ENCODE measurements at places on chromosomes 16 and 17.

DNA sequence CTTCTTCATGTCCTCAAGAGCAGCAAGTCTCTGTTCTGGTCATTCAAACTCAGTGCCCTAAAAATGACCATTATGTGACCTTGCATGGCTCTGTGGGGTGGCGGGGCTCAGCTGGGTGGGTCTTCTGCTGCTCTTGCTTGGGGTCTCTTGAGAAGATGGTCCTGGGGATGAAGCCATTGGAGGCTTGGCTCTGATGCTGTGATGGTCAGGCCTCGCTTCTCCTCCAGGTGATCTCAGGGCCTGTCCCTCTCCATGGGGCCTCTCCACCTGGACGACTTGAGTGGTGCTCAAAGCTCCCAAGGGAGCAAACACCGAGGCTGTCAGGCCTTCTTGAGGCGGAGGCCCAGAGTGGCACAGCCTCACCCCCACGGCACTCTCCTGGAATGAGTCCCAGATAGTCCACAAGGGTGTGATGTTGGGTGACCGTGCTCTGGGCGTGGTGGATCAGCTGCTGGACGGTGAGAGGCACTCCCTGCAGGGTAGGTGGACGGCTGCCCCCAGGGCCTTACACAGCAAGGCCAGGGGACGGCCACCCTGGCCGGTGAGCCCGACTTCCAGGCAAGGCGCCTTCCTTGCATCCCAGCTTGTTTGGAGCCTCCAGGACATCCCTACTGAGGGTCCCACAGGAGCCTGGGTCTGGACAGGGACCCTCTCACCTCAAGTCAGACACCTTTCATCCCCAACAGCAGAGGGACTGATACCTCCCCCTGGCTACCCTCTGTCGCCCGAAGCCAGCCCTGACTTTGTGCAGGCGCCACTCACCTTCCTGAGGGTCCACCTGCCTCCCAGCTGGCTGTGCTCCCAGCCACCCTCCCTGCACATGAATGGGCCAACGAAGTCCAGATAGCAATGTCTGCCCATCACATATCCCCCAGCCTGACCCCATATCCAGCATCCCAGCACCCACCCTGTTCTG lies 48.7 kb downstream of the USP22 start:
- no peak for DNase-seq

DNA sequence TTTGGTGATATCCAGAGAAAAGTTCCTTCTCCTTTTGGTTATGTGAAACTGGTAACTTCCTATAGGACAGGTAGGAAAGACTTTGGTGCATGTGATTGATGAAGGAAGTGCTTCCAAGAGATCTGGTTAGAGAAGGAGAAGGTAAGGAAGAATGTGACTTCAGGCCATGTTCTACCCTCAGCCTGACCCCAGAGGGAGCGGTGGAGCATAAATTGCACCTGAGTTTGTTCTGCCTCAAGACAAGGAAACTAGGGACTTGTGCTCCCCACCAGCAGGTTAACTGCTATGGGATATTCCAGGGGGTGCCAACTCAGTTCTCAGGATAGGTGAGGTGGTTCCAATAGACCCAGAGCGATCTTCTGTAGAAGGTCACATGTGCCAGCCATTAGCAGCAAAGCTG lies 299.3 kb upstream of the XYLT1 start:
- no peak for DNase-seq

- no peak for DNase-seq
Observed at GRCh38 chr16:1469693-1470201, 5.1 kb downstream of the CLCN7 start.

GRCh38 chr16:2151188-2152091 lies 3.0 kb downstream of the RAB26 start:
- DNase-seq = no peak

- DNase-seq = peak; percentile 7
Observed at GRCh38 chr16:64089697-64090096, 1032.2 kb downstream of the CDH11 start.

- no peak for DNase-seq
Observed at GRCh38 chr17:29107084-29107483, 64.1 kb downstream of the PIPOX start.

GRCh38 chr17:67162771-67163170 lies 82.2 kb downstream of the HELZ start:
- no peak for DNase-seq

DNA sequence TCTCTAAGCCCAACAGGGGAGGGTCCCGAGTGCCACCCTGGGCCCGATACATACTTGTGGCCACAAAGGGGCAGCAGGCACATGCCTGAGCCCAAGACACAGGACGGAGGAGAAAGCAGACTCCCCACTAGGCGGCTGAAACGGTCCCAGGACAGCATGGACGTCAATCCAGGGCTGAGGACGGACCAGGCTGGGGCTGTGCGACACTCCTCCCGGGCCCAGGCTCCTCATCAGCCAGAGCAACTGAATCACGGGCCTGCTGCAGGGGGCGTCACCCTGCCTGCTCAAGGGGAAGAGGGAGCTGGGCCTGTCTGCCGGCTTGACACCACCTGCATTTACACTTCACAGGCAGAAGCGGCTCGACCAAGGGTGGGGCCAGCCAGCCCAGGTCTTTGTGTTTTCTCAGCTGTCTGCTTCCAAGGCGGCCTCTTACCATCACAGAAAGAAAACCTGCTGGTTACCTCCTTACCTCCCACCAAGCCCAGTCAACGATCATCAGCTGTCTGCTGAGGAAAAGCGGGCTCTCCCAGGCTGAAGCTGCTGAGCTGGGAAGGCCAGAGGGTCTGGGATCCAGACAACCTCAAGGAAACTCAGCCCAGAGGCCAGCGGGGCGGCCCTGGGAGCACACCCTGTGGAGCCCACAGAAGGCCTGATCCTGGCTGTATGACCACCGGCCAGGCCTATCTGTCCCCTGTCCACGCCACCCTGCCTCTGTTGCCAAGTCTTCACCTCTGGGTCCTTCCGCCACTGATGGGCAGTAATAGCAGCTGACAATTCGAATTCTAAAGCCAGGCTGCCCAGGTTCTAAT lies 26.4 kb downstream of the KIFC3 start:
- DNase-seq = no peak

DNA sequence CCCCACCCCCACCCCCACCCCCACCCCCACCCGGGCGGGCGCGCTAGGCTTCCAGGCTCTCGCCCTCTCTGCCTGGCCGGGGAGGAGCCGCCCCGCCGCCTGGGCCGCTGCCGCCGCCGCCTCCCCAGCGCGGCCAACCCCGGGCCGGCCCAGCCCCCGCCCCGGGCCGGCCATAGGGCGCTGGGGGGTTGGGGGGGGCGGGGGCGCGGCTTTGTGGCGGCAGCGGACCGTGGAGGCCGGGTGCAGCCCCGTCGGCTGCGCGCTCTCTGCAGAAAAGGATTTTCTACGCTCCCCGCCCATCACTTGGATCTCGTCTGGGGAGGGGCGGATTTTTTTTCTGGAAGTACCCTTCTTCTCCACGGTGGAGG lies 230.9 kb downstream of the MRTFB start:
- no peak for DNase-seq

- no peak for DNase-seq
Observed at GRCh38 chr17:77610972-77611521, 347.5 kb upstream of the TNRC6C start.

GRCh38 chr16:80996688-80997138 lies 10.0 kb downstream of the CMC2 start:
- no peak for DNase-seq

GRCh38 chr17:16158714-16159113 lies 56.6 kb downstream of the NCOR1 start:
- DNase-seq = no peak

GRCh38 chr17:80348551-80349150 lies 66.3 kb upstream of the ENDOV start:
- no peak for DNase-seq

DNA sequence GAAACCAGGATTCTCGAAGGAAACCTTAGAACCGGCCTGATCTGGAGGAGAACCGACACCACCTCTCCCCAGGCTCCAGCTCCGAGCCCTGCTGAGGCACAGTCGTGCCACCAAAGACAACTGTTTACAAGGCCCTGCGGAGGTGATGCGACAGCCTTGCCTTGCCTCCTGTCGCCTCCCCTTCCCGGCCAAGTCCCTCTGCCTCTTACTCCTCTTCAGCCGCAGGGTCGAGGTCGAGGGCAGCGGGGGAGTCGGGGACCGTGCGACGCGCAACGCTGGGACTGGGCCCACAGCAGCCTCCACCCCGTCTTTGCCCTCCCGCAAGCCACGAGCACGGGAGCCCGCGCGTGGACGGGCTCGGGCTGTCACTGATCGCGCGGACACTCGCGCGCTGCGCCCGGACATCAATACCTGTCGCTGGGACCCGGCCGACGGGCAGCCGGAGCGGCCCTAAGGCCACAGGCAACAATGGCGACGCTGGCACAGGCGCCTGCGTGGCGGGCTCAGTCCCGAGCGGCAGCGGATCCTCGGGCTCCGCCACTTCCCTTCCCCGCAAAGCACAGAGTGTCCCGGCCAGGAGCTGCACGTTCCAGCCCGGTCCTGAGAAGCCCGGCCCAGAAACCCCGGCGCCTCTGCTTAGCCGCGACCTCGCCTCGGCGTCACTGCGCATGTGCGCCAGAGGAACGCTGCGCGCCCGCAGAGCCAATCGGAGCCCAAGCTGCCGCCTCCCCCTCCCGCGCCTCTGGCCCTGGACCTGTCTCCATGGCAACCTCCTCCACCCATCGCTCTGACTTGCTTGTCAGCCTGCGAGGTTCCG lies at the start of gene ZNF287:
Gene ZNF287, minus strand, starts transcription at position 664 of the 817 bp plus-strand sequence. CDS start 1,473 bp downstream, outside the sequence.
- DNase-seq = peak; percentile 84

DNA sequence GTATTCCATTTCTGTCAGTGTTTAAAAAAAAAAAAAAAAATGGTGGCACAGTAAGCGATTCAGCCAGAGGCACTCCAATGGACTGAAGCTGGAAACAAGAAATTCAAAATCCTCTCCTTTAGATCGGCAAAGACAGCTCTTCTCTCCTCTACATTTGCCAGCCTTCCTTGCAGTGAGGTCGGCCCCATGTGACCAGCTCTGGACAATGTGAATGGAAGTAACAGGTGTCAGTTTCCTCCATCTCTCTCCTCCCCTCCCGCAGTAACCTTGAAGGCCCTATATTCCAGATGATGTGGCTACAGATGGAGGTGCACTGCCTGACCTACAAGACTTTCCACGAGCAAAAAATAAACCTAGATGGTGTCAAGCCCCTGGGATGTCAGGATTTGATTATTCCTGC lies 15.0 kb downstream of the CUEDC1 start:
- no peak for DNase-seq

DNA sequence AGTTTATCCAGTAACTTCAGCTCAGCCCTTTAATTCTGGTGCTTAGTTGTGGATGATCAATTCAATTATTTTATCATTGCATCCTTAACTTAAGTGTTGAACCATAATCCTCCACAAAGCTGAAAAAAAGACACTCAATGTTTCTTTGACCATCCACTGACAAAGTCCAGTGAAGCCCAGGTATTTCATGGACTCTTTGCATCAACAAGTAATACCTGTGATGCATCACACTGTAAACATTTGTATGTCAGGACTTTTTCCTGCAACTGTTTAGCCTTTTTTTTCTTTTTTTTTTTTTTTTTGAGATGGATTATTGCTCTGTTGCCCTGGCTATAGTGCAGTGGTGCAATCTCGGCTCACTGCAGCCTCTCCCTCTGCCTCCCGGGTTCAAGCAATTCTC lies 6.6 kb upstream of the NFAT5 start:
- DNase-seq = no peak

DNA sequence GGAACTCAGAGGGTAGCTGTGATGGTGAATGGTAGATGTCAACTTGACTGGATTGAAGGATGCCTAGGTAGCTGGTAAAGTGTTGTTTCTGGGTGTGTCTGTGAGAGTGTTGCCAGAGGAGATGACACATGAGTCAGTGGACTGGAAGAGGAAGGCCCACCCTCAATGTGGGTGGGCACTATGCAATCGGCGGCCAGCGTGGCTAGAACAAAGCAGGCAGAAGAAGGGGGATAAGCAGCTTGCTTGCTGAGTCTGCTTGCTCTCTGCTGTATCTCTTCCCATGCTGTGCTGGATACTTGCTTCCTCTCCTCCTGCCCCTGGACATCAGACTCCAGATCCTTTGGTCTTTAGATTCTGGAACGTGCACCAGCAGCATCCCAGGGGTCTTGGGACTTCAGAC lies 128.1 kb downstream of the AIPL1 start:
- DNase-seq = no peak

DNA sequence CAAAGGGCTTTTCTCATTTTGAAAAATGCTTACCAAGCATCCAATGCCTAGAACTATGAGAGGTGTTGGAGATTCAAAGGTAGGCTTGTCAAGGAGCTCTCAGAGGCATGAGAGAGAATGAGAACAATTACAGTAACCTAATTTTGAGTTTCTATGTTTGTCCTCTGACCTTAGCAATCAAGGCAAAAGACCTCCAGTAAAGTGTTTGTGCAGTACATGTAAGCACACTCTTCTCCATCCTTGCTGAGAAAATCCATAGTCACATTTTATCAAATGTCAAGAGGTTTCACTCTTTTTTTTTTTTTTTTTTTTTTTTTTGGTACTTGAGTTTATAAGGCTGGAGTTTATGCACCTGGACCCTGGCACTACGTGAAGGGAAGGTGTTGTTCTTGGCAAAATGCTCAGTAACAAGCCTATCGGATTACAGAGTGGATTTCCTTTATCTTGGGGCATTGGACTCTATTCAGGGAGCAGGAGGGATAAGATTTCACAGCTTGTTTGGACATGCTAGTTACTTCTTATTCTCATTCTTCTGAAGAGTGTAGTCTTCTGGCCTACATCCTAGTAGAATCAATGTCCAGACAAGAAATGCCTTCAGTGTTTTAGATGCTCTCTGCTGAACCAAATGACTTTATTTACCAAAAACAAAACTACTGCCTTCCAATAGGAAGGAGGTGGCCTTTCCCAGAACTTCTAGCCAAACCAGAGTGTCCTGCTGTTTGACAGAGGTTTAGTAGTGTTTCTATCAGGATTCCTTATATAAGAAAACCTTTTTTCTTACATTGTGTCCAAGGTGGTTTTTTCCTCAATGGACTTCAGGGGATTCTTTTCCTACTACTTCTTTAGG lies 21.9 kb downstream of the KCNJ2 start:
- no peak for DNase-seq

DNA sequence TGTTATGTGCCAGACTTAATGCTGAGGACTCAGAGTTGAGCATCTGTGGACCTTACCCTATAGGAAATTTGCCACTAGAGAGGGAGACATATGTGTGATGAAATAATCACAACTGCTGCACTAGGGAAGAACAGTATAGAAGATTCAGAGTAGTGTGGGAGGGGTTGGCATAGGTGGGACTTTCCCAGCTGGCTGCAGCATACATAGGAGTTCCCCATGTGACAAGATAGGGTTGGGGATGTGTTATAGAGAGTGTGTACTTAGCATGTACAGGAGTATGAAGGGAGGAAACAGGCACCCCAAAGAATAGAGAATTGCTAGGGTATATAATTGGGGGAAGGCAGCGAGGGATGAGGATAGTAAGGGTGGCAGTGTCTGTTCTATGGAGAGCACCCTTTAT lies 2.9 kb downstream of the NUP93 start:
- no peak for DNase-seq
